ENCODE measurements at places on chromosomes 1 and 21.

DNA sequence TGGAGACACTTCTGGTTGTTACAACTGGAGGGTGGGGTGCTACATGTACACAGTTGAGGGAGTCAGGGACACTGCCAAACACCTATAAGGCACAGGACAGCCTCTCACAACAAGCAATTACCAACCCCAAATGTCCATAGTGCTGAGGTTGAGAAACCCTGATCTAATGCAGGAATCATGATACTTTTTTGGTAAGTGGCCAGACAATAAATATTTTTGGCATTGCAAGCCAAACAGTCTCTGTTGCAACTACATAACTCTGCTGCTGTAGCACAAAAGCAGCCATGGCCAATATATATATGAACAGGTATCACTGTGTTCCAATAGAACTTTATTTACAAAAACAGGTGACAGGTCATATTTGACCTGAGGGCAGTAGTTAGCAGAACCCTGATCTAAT, 177.5 kb downstream of the ASTN1 start:
- DNase-seq: no peak

GRCh38 chr1:108199201-108199691, 897 bp downstream of the SLC25A24 start:
- DNase-seq: no peak

DNA sequence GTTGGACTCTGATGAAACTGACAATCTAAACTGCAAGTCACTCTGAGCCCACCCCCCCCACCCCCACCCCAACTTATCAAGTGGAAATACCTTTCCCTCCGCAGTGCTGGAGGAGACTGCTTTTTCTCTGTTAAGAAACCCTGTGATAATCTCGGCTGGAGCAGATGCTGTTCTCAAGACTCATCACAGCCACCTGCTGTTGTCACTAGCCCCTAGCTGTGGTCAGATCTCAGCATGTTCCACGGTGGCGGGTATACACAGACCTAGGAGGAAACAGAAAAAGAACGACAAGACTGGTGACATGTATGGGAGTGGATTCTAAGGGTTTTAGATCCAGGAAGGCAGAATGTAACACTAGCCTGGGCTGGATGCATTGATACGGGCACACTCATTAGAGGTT, 2.3 kb downstream of the ACTL8 start:
- DNase-seq: no peak

DNA sequence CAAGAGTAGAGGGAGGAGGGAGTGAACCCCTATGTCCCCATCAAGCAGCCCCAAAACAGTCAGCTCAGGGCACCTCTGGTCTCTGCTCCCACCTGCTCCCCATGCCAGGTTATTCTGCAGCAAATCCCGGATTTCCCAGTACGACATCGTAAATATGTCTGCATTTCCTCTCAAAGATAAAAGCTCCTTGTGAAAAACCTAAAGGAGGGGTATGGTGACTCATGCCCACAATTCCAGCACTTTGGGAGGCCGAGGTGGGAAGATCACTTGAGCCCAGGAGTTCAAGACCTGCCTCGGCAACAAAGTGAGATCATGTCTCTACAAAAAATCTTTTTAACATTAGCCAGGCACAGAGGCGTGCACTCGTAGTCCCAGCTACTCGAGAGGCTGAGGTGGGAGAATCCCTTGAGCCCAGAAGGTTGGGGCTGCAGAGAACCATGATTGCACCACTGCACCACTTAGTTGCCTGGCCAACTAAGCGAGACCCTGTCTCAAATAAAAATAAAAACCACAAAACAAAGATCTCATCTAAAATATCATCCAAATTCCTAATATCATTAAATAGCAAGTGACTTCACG, 7.1 kb downstream of the ACOT7 start:
- no peak for DNase-seq

- DNase-seq: no peak
These were observed 16.7 kb downstream of the NDC1 start for GRCh38 chr1:53821380-53821779.

- no peak for DNase-seq
These were observed 107.0 kb downstream of the NME7 start for GRCh38 chr1:169260478-169261151.

DNA sequence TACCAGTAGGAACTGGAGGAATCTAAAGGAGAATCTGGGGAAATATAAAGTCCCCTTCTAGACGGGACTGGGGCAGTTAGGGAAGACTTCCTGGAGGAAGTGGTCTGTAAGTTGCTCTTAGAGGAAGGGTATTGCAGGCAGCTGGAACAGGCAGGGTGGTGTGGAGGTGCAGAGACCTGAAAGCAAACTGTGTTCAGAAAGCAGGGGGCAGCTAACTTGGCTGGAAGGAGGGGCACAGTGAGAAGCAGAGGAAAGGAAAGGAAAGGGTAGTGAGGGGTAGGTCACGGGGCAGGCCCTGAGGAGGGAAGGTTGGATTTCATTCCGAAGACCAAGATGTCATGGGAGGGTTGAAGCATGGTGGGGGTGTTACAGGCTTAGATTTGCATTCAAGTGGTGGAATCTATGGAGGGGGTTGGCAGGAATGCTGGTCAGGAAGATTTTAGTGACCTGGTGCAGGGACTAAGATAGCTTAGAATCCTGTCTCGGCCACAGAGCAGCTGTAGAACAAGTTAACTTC, 240.7 kb downstream of the FOXD2 start:
- DNase-seq: no peak

DNA sequence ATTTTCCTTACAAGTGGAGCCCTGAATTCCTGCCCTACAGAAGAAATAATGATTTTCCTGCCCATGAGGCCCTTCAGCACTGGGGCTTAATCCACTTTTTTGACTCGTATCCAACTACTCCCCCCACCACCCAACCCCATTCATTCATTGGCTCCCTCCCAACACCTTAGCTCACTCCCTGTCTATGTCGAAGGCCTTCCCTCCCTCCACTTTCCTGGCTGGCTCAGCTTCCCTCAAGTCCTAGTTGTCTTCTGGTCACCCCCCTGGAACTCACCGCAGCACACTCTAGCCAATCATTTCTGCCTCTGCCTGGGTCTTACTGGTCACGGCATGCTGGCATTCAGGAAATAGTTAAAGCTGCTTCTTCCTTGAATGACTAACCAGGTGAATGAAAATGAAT, 118.9 kb downstream of the PGBD5 start:
- no peak for DNase-seq

- DNase-seq: no peak
These were observed 243.3 kb downstream of the BRINP2 start for GRCh38 chr1:177413982-177414596.

- DNase-seq: no peak
These were observed 27.9 kb downstream of the MYOM3 start for GRCh38 chr1:24084050-24084449.

DNA sequence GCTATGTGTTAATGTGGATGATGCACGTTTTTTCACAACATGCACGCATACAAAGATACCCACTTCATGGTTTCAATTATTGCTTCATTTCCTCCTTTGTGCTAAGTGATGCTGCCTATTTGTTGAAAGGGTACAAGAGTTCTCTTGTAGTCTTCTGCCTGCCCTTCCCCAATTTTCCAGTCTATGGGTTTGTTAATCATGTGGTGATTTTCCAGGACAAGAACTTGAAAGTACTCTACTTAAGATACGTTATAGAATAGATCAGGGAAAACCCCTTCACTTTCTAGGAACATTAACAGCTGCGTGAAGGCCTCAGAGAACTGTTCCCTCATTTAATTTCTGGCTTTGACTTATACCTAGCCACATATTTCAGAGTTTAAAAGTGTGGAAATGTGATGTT, 52.1 kb upstream of the SLC44A3 start:
- no peak for DNase-seq

DNA sequence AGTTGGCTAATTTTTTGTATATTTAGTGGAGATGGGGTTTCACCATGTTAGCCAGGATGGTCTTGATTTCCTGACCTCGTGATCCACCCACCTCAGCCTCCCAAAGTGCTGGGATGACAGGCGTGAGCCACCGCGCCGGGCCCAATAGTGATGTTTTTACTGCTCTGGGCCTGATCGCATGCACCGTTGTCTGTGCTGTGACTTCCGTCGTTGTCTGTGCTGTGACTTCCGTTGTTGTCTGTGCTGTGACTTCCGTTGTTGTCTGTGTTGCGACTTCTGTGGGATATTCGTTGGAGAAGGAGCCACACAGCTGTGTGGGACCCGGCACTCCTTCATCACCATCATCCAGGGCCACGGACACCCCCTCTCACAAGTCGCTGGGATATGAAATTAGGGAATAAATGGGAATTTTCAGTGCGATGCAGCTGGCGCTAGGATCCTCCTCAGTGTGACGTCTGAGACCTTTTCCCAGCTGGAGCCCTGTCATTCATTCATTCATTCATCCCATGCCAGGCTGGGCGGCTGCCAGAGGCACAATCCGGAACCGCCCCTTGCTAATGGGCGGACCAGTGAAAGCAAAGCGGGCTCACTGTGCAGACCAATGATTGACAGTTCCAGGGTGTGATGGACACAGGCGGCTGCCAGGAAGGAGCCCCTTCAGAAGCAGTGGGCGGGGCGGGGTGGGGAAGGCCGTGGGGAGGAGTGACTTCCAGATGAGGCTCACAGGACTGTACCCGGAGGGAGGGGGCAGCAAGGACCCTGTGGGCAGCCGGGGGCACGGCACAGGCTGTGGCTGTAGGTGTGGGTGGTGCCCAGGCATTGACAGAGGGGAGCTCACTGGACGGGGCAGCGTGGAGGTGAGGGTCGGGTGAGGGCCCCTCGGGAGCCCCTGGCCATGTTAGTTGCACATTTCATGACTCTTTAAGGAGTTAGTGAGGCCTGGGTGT, 48.9 kb downstream of the PRKCZ start:
- DNase-seq: no peak

DNA sequence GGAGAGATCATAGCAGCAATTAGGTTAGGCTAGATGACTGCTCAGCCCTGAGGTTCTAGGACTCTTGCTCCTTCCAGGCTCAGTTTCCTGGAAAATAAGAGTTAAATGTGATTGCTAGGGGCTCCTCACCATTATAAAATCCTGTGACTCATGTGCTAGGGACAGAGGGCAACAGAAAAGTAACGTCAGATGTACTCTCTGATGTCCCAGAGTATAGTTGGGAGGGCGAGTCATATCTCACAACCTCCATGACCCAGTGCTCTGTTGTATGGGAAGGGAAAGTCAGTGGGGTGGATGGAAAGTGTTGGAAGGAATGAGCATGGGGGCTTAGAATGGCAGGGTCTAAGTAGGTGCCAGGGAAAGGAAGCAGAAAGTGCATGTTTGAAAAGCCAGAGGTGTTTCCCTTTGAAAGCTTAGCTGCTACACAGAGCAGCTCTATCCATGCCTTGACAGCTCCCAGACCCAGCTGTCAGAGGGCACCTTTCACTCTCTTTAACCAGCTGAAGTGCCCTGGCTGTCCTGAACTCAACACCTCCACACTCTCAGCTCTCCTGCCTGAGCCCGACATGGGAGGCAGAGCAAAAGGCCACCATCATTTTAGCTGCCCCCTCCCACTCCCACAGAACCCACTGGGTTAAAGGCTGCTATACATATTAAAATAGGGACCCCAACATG, 11.6 kb downstream of the GJA5 start:
- DNase-seq: no peak

DNA sequence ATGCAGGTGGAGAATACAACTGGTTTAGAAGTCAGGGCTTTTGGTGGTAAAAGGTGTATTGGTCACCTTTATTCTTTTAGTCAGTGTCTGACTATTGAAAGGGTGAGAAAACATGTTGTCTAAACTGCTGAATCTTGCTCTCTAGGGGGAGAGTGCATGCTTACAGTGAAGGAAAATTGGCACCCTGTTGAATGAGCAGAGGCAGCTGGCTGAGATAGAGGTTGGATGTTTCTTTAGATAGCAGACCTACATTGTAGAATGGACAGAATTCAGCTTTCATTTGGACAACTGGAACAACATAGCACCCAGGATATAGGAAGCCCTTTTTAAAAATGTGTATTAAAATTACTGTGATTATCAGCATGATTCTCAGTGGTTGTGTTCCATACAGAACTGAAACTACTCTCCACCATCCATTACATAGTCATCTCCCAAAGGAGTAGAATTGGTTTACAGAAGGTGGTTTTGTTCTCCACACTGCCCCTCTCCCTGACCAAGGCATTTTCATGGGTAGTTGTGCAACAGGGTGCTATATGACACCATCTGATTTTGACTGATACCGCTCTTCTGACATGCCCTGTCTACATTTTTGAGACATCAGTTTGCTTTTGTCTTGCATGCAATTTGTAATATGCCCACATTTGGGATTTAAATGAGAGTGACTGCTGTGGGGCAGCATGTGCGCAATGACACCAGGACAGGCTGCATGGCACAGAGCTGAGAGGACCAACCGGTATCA, 16.2 kb downstream of the RHOU start:
- peak; percentile 35 for DNase-seq

- no peak for DNase-seq
These were observed 27.5 kb upstream of the TCEA3 start for GRCh38 chr1:23452011-23452411.

GRCh38 chr1:229108598-229109201, 162.2 kb upstream of the RAB4A start:
- DNase-seq: no peak

DNA sequence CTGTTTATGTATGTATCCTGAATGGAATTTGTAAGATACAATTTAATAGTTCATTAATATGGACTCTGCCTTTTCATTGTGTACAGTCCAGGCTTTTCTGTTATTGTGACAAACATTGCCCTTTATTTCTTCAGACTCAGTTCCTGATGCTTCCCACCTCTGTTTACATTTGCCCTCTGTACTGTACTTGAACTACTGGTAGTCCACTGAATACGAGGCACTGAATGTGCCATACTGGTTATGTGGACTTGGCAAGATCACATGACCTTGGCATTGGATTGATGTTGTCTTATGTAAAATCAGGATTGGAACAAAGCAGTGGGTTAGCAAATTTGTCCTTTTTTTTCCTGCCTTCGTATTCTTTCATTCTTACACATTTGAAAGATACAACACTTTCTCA, 27.8 kb downstream of the RALGPS2 start:
- no peak for DNase-seq

GRCh38 chr1:15740924-15741850, 1.1 kb upstream of the TMEM82 start:
- peak; percentile 69 for DNase-seq

DNA sequence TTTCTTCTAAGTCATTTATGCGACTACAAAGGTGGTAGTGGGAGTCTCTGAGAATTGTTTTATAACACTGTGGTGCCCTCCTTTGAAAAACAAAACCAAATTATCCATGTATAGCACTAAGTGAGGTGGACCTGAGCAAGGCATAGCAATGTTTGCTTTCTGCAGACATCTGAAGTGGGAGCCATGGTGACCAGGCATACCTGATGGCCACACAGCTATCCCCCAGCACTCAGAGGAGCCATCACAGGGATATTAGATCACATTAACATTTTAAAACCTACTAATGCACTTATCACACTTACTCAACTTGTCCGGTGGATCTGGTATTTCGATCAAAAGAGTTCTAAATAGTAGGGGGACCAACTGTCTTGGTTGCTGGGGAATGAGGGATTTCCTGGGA, 24.8 kb upstream of the AVPR1B start:
- DNase-seq: no peak

Measured in stimulated activated naive CD8-positive, alpha-beta T cell treated with anti-CD3 and anti-CD28 coated beads, Interleukin-15, amount 100 ng/mL, for 72 hours (primary cell).